ENCODE measurements at places on chromosomes 4 and X. TPM values are rescaled to one million over a fixed set of nuclear protein-coding genes. Genes with fewer than 3 reads are reported as not detected.

OPN1MW3 gene
- total RNA-seq: not detected

CT45A3 gene
- not detected for total RNA-seq

FAM53A gene
- 1.5 TPM for total RNA-seq

DNAAF6 gene
- total RNA-seq: not detected

PAGE2B gene
- not detected for total RNA-seq

CXCL5 gene
- total RNA-seq: 0.13 TPM

TLR1 gene
- 1.2 TPM for total RNA-seq

DNA sequence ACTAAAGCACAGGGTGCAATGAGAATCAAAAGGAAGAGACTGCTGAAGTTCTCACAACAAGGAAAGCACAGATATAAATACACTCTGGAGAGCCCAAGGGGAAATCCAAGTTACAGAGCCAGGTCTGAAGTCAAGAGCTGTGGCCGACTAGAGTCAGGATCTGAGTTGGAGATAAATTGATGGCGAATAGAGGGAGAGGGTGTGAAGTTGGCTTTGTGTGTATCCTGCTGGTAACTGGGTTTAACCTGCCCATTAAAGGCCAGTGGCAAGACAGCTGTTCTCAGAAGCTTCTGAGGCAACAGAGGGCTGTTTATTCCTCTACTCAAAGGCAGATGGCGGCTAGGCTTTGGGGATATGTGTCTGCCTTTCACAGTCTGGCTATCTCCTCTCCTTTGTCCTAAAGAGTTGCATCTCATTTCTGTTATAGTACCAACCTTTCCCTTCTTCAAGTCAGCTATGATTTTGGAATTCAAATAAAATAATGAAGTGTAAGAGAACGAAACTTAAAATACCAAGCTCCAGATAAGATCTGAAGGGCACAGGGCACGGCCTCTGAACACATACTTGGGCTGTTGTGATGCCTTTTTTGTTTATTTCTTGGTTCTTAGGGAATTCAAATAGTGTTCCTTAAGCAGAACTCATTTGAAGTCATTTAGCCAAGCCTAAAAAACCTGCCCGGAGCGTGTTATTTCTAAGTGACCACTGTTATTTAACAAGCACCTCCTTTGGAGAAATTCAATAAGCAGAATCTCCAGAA, 142.1 kb downstream of the APBB2 start:
- no peak overlapping the region for H3K27ac ChIP-seq
- no peak overlapping the region for H3K4me3 ChIP-seq
- no peaks in the 10 kb centered on the region for H3K4me1 ChIP-seq
- no peaks in the 10 kb centered on the region for H3K27me3 ChIP-seq

- no peaks in the 10 kb centered on the region for H3K36me3 ChIP-seq
- H3K4me1 ChIP-seq: no peaks in the 10 kb centered on the region
- no peak overlapping the region for H3K27ac ChIP-seq
- no peak overlapping the region for H3K4me3 ChIP-seq
- H3K27me3 ChIP-seq: no peaks in the 10 kb centered on the region
- peak; percentile 28 for DNase-seq
Measured at GRCh38 chr4:147780137-147780777, 48.4 kb downstream of the ARHGAP10 start.

- no peaks in the 10 kb centered on the region for H3K36me3 ChIP-seq
- H3K27me3 ChIP-seq: no peaks in the 10 kb centered on the region
- no peak overlapping the region for H3K4me3 ChIP-seq
- no peak overlapping the region for H3K27ac ChIP-seq
Measured at GRCh38 chr4:91502365-91502764, 801.4 kb upstream of the GRID2 start.

DNA sequence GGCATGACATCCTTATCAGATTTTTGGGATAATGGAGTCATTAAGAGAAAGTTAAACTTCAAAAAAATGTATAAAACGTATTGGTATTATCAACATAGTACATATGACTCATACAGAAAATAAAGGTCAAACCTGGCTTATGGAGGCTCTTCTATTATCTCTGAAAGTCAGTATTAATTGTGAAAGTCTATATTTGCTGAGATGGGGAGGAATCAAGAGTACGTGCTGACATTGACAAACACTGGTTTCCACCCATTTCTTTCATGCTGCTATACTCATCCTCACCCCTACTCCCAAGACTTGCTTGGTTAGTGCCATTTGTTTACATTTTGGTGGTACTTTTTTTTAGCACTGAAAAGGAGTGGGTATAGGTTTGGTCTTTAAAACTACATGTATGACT, 30.8 kb upstream of the PLA2G12A start:
- H3K4me3 ChIP-seq: no peak overlapping the region
- no peaks in the 10 kb centered on the region for H3K27me3 ChIP-seq
- H3K27ac ChIP-seq: no peak overlapping the region
- no peaks in the 10 kb centered on the region for H3K4me1 ChIP-seq

- no peak overlapping the region for H3K4me3 ChIP-seq
- peaks cover 5% of the 10 kb centered on the region for H3K36me3 ChIP-seq
- H3K27ac ChIP-seq: no peak overlapping the region
- no peak for DNase-seq
- H3K27me3 ChIP-seq: no peaks in the 10 kb centered on the region
Measured at GRCh38 chr4:25823632-25824031, 39.2 kb downstream of the SEL1L3 start.

DNA sequence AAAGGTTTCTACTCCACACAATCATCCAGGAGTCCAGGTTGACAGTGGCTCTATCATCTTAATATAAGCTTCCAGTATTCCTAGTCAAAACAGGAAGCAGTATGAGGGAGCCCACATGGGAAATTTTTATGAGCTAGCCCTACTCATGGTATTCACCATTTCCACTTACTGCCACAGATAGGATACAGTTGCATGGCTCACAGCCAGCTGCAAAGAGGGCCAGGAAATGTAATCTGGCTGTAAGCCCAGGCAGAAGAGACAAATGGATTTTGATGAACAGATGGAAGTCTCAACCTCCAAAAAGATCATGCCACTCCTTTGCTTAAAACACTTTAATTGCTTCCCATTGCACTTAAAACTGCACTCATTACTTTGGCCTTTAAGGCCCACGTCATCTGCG, 150.6 kb downstream of the ADAMTS3 start:
- no peaks in the 10 kb centered on the region for H3K4me1 ChIP-seq
- H3K4me3 ChIP-seq: no peak overlapping the region
- peak; percentile 17 for DNase-seq
- no peaks in the 10 kb centered on the region for H3K36me3 ChIP-seq

DNA sequence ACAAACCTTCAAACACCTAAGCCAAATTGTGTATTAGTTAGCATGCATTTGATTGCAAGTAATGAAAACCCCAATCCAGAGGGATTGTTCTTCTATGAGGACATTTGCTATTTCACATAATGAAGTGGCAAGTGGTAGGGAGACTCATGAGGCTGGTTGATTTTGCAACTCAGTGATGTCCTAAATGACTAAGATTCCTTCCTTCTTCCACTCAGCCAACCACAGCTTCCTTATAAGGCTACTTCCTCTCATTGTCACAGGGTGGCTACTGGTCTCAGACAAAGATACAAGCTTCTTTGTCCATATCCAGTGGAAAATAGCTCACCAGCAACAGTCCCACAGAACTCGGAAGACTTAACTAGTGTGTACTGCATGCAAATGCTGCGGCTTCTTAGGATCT, 5.3 kb upstream of the OTC start:
- peaks cover 3% of the 10 kb centered on the region for H3K27me3 ChIP-seq
- no peaks in the 10 kb centered on the region for H3K4me1 ChIP-seq

- no peak overlapping the region for H3K4me3 ChIP-seq
- no peaks in the 10 kb centered on the region for H3K27me3 ChIP-seq
- no peaks in the 10 kb centered on the region for H3K36me3 ChIP-seq
- no peak for DNase-seq
- no peak overlapping the region for H3K27ac ChIP-seq
Measured at GRCh38 chr4:151667666-151668065, 93.1 kb downstream of the GATB start.

DNA sequence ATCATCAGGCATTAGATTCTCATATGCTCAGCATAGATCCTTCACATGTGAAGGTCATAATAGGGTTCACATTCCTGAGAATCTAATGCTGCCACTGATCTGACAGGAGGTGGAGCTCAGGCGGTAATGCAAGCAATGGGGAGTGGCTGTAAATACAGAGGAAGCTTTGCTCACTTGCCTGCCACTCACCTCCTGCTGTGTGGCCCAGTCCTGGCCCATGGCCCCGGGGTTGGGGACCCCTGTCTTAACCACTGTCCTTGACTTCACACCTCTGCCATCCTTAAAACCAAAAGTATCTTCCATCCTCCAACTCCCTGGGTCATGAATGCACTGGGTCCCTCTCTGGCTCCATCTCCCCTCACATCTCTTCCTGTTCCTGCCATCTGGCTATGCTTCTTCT, 129.1 kb downstream of the HMX1 start:
- DNase-seq: no peak
- H3K4me1 ChIP-seq: no peaks in the 10 kb centered on the region
- no peak overlapping the region for H3K27ac ChIP-seq
- H3K27me3 ChIP-seq: no peaks in the 10 kb centered on the region

- H3K27me3 ChIP-seq: no peaks in the 10 kb centered on the region
- no peak overlapping the region for H3K27ac ChIP-seq
- H3K36me3 ChIP-seq: no peaks in the 10 kb centered on the region
- no peak overlapping the region for H3K4me3 ChIP-seq
- no peak for DNase-seq
Measured at GRCh38 chr4:116531026-116531425, 554.4 kb downstream of the TRAM1L1 start.

DNA sequence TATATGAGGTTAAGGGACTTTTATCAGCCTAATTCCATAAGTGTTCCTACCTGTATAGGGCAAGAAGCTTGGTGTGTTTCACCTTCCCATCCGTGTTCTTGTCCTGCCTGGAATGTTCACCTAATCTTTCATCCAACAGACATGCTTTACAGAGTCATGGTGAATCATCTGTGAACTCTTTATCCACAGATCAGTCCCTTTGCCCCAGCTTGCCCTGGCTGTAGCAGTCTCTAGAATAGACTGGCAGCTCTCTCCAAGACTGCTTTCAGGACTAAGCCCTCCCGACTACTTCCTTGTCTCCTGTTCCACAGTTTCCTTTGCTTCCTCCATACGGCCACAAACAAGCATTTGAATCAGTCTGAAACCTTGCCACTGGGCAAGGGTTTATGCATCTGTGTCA, 177.9 kb upstream of the IL15 start:
- no peaks in the 10 kb centered on the region for H3K36me3 ChIP-seq
- H3K27ac ChIP-seq: no peak overlapping the region
- H3K27me3 ChIP-seq: no peaks in the 10 kb centered on the region
- no peak for DNase-seq
- H3K4me1 ChIP-seq: no peaks in the 10 kb centered on the region

DNA sequence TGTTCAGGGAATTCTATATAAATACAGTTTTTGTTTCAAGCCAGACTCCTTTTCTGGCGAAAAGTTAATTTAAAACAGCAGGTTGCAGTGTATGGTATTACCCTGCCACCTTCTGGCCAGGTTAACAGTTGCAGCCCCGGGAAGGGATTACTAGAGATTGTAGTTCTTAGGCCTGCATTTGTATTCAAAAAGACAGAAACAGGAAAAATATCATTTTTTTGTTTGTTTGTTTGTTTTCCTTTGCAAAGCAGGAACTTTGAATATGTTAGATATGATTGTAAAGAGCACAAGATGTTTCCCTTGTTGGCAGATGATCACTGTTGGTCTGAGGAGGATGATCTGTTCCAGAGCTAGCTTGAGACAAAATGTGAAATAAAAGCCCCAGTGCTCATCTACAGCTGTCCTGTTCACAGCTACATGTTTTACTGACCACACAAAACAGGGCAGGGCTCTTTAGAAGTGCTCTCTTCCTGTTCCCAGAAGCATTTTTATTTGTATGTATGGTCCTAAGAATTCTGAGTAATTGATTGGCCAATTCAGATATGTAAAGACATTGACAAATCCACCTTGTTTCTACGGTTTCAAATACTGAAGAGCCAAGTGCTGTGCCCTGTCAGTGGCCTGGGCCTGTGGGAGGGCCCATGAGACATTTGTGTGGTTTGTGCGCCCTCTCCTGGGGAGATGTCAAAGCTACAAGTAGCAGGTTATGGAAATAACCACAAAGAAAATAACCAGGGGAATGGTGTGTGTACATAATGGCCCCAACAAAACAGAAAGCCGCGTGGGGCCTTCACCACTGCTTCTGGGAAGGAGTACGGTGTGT, 57.9 kb downstream of the CLDN22 start:
- no peaks in the 10 kb centered on the region for H3K36me3 ChIP-seq
- H3K4me3 ChIP-seq: no peak overlapping the region
- DNase-seq: peak; percentile 87

Data from colonic mucosa (tissue), 4 donors.